ENCODE measurements at places on chromosomes 11 and 22.
A peak's percentile ranks its signal among the peaks of the same experiment; 100 is the strongest.

DNA sequence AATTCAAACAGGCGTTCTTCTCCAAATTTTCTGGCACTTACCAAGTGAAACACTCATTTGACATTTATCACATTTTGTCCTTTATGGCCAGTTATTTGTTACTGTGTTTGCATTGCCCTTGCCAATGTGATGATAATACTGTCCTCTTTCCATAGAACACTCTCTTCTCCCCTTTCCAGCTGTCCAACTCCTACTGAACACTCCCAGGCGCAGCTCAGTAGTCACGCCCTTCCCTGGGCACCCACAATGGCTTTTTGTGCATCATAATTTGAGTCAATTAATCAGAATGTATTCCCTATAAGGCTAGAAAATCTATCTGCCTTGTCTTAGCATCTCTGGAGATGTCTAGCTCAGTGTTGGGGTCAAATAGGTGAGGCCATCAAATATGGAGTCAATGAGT lies 21.2 kb upstream of the B3GAT1 start:
- no peak for DNase-seq

GRCh38 chr11:10322401-10322800 lies 17.5 kb downstream of the ADM start:
- DNase-seq = no peak

DNA sequence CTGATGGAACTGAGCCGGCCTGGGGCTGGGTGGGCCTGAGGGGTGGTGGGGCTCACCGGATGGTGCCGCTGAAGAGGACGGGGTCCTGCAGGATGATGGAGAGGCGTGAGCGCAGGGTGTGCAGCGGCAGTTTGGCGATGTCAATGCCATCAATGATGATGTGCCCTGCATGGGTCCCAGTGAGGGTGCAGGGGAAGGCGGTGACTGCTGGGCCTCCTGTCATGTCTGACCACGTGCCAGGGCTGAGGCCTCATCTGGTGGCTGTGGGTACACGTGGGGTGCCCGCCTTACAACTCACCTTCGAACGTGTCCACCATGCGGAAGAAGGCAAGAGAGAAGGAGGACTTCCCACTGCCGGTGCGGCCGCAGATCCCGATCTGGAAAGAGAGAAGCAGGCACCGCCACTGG lies 7.1 kb upstream of the KCNJ11 start:
- no peak for DNase-seq

GRCh38 chr11:116641561-116642045 lies 131.2 kb downstream of the BUD13 start:
- peak; percentile 0 for DNase-seq

All from stimulated activated CD4-positive, alpha-beta T cell treated with anti-CD3 and anti-CD28 coated beads, TNF-alpha, amount 100 ng/mL, for 48 hours (primary cell).